G401 (cell line): ENCODE measurements at places on chromosomes 5 and 9. TPM values are rescaled to one million over a fixed set of nuclear protein-coding genes. Genes with fewer than 3 reads are reported as not detected.

The STKLD1 gene
- 0.37 and 1.1 TPM in 2 replicates for total RNA-seq

The PROB1 gene
- 0.55 and 0.78 TPM in 2 replicates for total RNA-seq

The SOWAHA gene
- total RNA-seq, result 0.78 and 1.1 TPM in 2 replicates

The LCN1 gene
- not detected in 2 replicates for total RNA-seq

The ZNF454 gene
- total RNA-seq, result not detected in 2 replicates

The WDR41 gene
- 148 and 171 TPM in 2 replicates for total RNA-seq

The OXCT1 gene
- 4.0 and 9.6 TPM in 2 replicates for total RNA-seq

The NDUFS4 gene
- 116 and 127 TPM in 2 replicates for total RNA-seq

The UBLCP1 gene
- total RNA-seq, result 40.7 and 69.8 TPM in 2 replicates

The MAMDC4 gene
- 1.9 TPM in 2 replicates for total RNA-seq

The FRMD3 gene
- 0.06 TPM in 1 of 2 replicates, not detected in the other for total RNA-seq

The GFRA3 gene
- total RNA-seq, result not detected in 2 replicates
